ENCODE measurements at places on chromosomes 7 and 10. TPM values are rescaled to one million over a fixed set of nuclear protein-coding genes. Genes with fewer than 3 reads are reported as not detected.

The KLF14 gene
- not detected for total RNA-seq

The FKBP14 gene
- 10.6 TPM for total RNA-seq

GRCh38 chr10:63561341-63561740 lies 40.1 kb downstream of the REEP3 start:
- DNase-seq, result no peak
- peak overlapping the region; percentile 28 for H3K27ac ChIP-seq
- no peak overlapping the region for H3K4me3 ChIP-seq

- DNase-seq, result no peak
- H3K4me3 ChIP-seq, result no peak overlapping the region
- H3K4me1 ChIP-seq, result no peaks in the 10 kb centered on the region
Measured at GRCh38 chr10:107914450-107915214, 750.1 kb upstream of the SORCS1 start.

- peaks cover 10% of the 10 kb centered on the region for H3K27me3 ChIP-seq
- H3K4me1 ChIP-seq, result peaks cover 11% of the 10 kb centered on the region
- no peak overlapping the region for H3K27ac ChIP-seq
- DNase-seq, result no peak
Measured at GRCh38 chr10:88120075-88120474, 256.6 kb downstream of the PTEN start.

DNA sequence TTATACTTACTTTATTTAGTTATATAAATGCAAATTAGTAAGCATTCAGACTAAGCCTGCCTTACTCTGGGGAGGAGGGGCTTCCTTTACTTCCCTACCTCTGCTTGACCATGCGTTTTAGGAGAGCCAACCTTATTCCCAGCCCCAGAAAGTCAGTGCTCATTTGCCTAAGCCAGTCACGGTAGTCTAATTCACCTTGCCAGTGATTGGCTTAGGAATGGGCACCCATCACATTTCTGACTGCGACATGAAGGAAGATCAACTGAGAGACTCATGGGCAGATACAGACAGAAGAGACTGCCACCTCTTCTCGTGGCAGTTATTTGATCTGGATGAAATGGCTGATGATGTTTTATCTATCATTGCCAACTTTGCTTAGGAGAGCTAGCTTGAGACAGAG lies 29.5 kb downstream of the RPA3 start:
- H3K27me3 ChIP-seq, result no peaks in the 10 kb centered on the region
- no peak for DNase-seq
- H3K27ac ChIP-seq, result no peak overlapping the region

DNA sequence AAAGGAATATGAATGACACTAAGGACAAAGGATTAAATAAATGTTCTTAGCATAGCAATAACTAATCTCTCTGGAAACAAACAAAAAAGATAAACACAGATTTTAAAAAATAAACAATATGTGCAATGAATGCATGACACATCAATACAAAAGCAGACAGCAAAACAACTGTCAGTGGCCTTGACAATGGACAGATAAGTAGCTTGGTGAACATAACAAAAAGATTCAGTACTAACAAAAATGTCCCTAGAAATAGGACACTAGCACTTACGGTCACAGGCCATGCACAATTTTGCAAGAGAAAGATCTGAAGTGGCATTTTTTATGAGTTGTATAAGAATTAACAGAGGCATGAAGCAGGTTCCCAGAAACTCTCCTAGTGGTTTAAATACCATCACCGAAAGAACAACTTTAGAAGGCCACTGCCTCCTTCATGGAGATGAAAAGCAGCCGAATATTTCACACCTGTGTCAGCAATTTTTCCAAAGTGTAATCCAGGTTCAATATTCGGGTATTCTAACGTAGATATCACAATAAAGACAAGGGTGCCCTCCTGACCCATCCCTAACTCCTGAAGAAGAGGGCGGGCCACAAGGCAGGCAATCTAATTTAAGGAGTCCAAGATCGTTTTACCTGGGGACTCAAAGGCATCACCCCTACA lies 231.3 kb upstream of the MKLN1 start:
- H3K4me1 ChIP-seq, result peaks cover 40% of the 10 kb centered on the region
- no peak for DNase-seq
- peaks cover 30% of the 10 kb centered on the region for H3K36me3 ChIP-seq
- no peak overlapping the region for H3K4me3 ChIP-seq
- no peaks in the 10 kb centered on the region for H3K27me3 ChIP-seq
- H3K27ac ChIP-seq, result no peak overlapping the region

DNA sequence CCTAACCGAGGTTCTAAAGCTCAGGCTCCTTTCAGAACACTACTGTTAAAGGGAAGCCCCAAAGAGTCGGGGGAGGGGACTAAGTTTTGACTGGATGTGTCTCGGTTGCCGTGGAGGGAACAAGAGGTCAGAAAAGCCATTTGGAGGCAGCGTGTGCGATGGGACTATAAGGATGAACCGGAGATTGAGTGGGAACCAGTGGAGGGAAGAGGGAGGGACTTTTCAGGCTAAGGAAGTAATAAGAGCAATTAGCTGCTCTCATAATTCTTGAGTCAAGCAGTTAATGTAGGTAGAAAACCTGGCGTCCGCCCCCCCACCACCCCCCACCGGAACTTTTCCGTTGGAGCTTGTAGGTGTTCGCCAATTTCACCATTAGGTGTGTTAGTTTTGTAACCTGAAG lies 491 bp upstream of the AKAP9 start:
- peak overlapping the region; percentile 97 for H3K27ac ChIP-seq
- DNase-seq, result no peak
- peak overlapping the region; percentile 88 for H3K4me3 ChIP-seq
- peaks cover 14% of the 10 kb centered on the region for H3K27me3 ChIP-seq
- peaks cover 30% of the 10 kb centered on the region for H3K4me1 ChIP-seq

DNA sequence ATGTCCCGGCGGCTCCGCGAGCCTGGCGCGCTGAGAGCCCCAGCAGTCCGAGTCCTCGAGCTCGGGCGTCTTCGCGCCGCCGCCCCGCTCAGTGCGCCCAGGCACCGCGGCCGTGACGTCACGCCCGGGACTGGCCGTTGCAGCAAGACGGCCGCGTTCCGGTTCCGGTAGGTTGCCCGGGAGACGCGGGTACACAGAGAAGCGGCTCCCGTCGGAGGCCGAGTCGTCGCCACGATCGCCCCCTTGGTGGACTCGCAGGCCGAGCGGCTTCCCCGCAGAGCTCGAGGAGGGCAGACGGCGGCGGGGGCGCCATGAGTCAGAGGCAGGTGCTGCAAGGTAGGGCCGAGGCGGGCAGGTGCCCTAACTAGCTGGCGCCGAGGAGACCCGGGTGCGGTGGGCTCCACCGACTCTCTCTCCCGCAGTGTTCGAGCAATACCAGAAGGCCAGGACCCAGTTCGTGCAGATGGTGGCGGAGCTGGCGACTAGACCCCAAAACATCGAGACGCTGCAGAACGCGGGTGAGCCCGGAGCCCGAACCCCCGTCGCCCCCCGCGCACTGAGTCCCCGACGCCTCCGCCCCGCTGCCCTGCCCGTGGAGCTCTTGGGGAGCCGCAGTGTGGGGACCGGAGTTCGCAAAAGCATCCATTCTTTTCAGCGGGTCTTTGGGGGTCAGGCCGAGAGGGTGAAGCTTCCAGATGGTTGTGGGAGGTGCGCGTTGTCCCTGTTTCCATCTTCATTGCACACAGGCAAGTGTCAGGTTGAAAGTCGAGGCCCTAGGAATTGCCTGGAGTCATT lies at the start of gene SPAG6:
Gene SPAG6, plus strand, starts transcription at position 196 of the 795 bp plus-strand sequence. Its CDS starts 116 bp downstream, at position 312.
- H3K4me1 ChIP-seq, result peaks cover 22% of the 10 kb centered on the region
- H3K36me3 ChIP-seq, result peaks cover 4% of the 10 kb centered on the region
- DNase-seq, result peak; percentile 68
- H3K27me3 ChIP-seq, result peaks cover 63% of the 10 kb centered on the region
- H3K4me3 ChIP-seq, result peak within 1 kb of the TSS; percentile 72
- peak within 1 kb of the TSS; percentile 68 for H3K27ac ChIP-seq

GRCh38 chr10:12934777-12935176 lies 66.7 kb downstream of the CCDC3 start:
- no peak for DNase-seq
- no peaks in the 10 kb centered on the region for H3K36me3 ChIP-seq
- no peak overlapping the region for H3K4me3 ChIP-seq
- H3K27me3 ChIP-seq, result peaks cover 11% of the 10 kb centered on the region
- no peak overlapping the region for H3K27ac ChIP-seq

DNA sequence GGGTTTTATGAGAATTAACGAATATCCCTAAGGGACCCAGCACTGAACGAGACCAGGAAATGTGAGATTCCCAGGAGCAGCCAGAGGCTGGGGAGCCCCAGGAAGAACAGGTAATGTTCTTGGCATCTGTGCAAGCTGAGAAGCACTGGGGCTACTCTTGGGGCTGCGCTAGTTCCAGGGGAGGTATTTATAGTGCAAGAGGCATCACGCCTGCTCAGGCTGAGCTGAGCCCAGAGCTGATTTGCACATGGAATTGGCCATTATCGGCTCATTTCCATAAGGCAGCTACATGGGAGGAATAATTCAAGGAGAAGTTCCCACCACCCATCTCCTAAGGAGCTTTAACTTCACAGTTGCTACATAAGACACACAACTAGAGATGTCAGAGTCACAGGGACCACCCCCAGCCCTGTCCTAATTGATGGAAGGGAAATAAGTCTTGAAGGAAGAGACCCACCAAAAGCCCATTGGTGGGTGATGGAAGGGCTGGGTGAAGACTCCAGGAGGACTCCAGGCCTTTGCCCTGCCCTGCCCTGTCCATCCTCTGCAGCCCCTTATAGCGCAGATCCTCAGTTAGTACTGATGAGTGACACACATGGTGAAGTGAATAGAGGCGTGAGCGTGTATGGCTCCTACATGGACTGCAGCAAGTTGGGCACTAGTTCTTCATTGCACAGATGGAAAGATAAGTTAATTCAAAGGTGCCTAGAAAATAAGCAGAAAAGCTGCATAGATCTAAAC lies 178.9 kb downstream of the GRID1 start:
- H3K4me1 ChIP-seq, result no peaks in the 10 kb centered on the region
- no peak overlapping the region for H3K4me3 ChIP-seq
- peaks cover 10% of the 10 kb centered on the region for H3K27me3 ChIP-seq
- H3K36me3 ChIP-seq, result no peaks in the 10 kb centered on the region
- no peak overlapping the region for H3K27ac ChIP-seq

DNA sequence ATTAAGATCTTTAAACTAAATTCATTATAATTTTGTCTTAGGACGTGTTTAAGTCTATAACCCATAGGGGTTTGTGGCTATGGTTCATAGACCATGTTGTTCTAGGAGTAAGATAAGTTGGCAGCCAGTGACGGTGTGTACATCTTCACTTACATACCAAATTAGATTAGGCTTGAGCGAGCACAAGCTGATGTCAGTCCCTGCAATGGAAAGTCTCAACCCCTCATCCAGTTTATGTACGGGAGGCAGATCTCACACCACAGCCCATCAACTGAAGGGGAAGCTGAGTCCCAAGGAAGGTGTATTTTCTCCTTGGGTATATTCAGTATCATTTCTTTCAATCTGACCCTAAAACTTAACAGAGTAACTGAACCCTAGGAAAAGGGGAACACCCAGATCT lies 5.1 kb upstream of the SMC3 start:
- no peaks in the 10 kb centered on the region for H3K36me3 ChIP-seq
- peaks cover 40% of the 10 kb centered on the region for H3K27me3 ChIP-seq
- H3K4me1 ChIP-seq, result peaks cover 7% of the 10 kb centered on the region
- no peak overlapping the region for H3K27ac ChIP-seq

GRCh38 chr7:2251381-2251780 lies 9.4 kb downstream of the NUDT1 start:
- no peaks in the 10 kb centered on the region for H3K27me3 ChIP-seq
- no peak overlapping the region for H3K27ac ChIP-seq
- H3K36me3 ChIP-seq, result peaks cover 9% of the 10 kb centered on the region

DNA sequence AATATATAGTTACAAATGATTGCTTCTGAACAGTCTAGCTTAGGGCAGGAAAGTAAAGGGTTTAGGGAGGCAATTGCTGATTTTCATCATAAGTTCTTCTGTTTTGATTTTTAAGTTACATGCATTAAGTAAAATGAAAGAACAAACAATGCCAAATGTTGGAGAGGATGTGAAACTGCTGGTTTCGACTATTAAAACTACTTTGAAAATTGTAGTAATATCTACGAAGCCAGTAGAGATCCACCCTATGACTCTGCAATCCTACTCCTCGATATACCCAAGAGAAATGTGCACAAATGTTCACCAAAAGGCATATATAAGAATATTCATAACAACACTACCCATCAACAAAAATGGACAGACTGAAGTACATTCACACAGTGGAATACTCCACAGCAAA lies 24.3 kb downstream of the PDZD8 start:
- peaks cover 5% of the 10 kb centered on the region for H3K36me3 ChIP-seq
- DNase-seq, result no peak
- H3K4me1 ChIP-seq, result peaks cover 28% of the 10 kb centered on the region

- H3K27ac ChIP-seq, result no peak overlapping the region
- H3K4me1 ChIP-seq, result no peaks in the 10 kb centered on the region
- no peaks in the 10 kb centered on the region for H3K36me3 ChIP-seq
Measured at GRCh38 chr7:67913604-67914003, 917.0 kb downstream of the TYW1 start.

- no peak overlapping the region for H3K27ac ChIP-seq
- H3K4me3 ChIP-seq, result no peak overlapping the region
- no peaks in the 10 kb centered on the region for H3K36me3 ChIP-seq
- DNase-seq, result no peak
- no peaks in the 10 kb centered on the region for H3K27me3 ChIP-seq
- no peaks in the 10 kb centered on the region for H3K4me1 ChIP-seq
Measured at GRCh38 chr10:66642217-66642616, 283.6 kb upstream of the LRRTM3 start.

DNA sequence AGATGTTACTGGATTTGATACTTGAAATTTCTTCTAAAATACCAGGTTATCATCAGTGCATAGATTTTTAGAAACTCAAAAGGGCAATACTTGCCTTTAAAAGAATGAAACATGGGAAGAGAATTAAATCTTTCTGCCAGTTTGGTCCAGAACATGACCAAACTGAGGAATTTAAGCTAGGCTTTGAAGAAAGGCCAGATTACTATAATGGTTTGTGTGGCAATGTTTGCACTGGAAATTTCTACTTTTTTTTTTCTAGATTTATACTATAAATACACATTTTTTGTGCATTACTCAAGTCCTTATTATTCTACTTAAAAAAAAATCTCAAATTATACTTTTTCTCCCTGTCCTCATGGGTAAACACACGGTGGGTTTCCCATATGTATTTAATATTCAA lies 9.2 kb downstream of the MKX start:
- H3K36me3 ChIP-seq, result no peaks in the 10 kb centered on the region
- no peak overlapping the region for H3K4me3 ChIP-seq
- no peaks in the 10 kb centered on the region for H3K4me1 ChIP-seq
- no peak for DNase-seq
- H3K27me3 ChIP-seq, result peaks cover 52% of the 10 kb centered on the region

- H3K4me3 ChIP-seq, result no peak overlapping the region
- no peaks in the 10 kb centered on the region for H3K27me3 ChIP-seq
- no peaks in the 10 kb centered on the region for H3K4me1 ChIP-seq
- no peak for DNase-seq
Measured at GRCh38 chr7:57424515-57425238, 25.3 kb upstream of the ZNF716 start.

GRCh38 chr7:156604836-156605695 lies 35.5 kb upstream of the RNF32 start:
- no peaks in the 10 kb centered on the region for H3K4me1 ChIP-seq
- DNase-seq, result no peak
- H3K27ac ChIP-seq, result no peak overlapping the region

GRCh38 chr10:104104926-104105325 lies 17.0 kb upstream of the SFR1 start:
- H3K27me3 ChIP-seq, result no peaks in the 10 kb centered on the region
- no peaks in the 10 kb centered on the region for H3K36me3 ChIP-seq
- no peak overlapping the region for H3K27ac ChIP-seq
- no peak overlapping the region for H3K4me3 ChIP-seq
- H3K4me1 ChIP-seq, result peaks cover 17% of the 10 kb centered on the region

All from activated T-helper 1 cell treated with anti-CD3 and anti-CD28 coated beads, Interleukin-12 subunit alpha, Interleukin-12 subunit beta, Interleukin-2, Interleukin-4 antibody, amounts not matched to agents 30 ng/mL and 10 ng/mL and 1 ng/mL, durations not matched to agents 14 hours and 24 hours and 36 hours (primary cell).